ENCODE measurements at places on chromosomes 2 and 18.
A peak's percentile ranks its signal among the peaks of the same experiment; 100 is the strongest.

DNA sequence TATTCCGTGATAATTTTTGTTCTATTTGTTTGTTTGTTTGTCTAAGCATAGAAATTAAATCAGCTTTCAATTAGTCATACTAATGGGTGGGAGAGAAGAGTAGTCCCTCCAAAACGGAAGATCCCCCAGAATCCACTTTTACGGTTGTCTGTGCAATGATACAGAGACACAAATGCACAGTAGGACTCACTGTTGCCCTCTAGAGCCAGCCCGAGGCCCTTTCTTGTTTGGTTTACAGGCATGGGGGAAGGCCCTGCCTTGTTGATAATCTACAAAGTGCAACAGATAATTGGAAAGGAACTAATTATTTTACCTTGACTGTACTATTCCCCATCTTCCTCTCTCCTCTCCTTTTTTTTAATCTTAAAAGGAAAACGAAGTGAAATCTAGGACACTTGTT lies 121.1 kb downstream of the ACOXL start:
- peak; percentile 53 for DNase-seq

- DNase-seq, result no peak
These were observed 378.6 kb downstream of the DPP10 start for GRCh38 chr2:114821055-114821454.

- no peak for DNase-seq
These were observed 16.7 kb downstream of the ARHGEF4 start for GRCh38 chr2:130853391-130853790.

DNA sequence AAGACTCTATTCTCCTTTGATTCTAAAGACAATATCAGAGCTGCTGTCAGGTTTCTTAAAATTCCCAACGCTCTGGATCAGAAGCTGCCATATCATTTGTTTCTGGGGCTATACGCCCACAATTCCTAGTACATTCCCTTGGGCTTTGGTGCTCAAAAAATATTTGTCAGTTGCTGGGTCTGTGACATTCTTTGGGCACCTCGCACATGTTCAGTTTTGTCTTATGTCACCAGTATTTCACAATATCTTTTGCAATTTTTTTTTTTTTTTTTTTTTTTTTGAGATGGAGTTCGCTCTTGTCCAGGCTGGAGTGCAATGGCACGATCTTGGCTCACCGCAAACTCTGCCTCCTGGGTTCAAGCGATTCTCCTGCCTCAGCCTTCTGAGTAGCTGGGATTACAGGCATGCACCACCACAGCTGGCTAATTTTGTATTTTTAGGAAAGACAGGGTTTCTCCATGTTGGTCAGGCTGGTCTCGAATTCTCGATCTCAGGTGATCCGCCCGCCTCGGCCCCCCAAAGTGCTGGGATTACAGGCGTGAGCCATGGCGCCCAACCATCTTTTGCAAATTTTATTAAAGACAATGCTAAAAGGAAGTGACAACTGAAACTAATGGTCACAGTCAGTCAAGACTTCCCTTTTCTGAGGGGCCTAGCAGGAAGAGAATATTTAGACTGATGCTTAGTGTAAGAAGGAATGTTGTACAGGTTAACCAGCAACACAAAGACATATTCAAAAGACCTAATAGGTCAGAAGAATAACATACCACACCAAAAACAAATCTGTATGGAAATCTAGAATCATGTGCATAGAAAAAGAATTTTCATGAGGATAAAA lies 6.8 kb downstream of the ZNF397 start:
- DNase-seq, result no peak

GRCh38 chr2:120344976-120345581 lies 857 bp upstream of the INHBB start:
- DNase-seq, result no peak

DNA sequence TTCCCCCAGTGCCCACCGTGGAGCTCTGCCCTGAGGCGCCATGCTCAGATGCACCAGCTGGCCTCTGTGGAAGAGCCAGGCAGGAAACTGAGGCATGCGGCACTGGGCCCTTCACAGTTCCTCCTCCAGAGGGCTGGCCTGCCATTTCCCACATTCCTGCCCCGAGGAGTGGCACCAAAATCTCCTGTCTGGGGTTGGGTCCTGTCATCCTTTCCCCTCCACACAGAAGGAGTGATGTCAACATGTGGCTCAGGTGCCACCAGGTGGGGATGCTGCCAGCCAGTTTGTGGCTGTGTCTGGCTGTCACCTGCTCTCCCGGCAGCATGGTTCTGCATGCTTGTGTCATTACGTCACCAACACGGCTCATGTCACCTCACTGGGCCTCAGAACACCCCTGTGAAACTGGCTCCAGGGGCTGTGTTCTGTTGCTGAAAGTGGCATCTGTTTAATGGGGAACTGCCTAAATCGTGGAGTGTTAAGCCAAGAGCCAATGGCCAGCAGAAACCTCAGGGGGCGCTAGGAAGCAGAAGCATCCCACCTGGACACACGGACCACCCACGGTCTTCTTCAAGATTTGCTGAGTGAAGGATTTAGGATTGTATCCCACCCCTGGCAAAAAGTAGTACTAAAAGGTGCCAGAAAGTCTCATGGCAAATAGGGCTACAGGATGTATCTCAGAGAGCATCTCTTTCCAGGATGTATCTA lies 51.3 kb downstream of the ZAP70 start:
- no peak for DNase-seq

GRCh38 chr2:217465100-217465499 lies 537.7 kb downstream of the TNS1 start:
- DNase-seq, result no peak

DNA sequence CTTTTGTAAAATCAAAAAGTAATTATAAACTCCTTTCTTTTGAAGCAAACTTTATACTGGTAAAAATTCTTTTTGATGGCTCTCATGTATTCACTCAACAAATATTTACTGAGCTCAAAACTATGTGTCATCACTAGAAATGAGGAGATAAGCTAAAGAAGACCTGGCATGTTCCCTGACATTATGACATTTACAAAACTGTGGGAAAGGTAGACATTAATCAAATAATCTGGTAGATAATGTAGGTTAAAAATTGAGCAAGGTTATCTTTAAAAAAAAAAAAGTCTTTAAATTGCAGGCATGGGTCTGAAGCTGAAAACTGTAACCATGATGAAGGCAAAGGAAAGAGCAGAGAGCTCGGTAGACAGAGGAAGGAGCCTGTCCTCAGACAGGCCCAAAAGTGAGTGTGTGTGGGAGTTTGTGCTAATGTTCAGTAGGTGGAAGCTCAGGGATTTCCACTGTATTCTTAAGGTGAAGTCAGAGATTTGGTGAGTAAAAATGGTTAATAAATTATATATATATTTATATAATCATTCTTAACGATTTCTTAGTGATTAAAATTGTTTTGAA lies 612.9 kb downstream of the LRP1B start:
- DNase-seq, result no peak

DNA sequence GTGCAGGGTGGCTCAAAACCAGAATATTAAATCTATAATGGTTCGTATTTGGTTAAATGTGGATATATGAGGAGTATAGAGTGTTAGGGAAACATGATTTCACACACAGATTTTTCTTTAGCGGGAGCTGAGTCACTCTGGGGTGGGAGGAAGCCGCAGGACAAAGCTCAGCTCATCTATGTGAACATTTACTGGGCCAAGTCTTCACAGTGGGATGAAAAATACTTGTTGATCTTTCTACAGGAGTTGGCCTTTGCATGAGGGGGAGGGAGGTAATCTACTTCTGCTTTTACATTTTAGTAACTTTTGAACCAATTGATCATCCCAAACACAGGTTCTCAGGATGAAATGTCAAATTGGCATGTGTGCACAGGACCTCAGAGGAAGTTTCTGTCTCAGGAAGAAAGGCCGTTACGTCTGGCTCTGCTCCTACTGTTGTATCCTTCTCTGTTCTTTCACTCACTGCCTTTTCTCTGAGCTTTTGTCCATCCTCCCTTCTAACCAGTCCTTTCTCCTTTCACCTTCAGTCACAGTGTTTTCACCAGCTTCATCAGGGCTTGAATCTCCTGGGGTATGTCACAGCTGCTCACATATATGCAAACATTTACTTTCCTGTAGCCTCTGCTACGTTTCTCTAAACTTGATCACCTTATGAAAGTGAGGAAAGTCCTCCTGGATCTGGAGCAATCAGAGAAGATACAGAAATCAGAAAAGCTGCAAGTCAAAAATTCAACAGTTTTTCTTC lies 943.3 kb upstream of the FANCL start:
- no peak for DNase-seq

GRCh38 chr2:217756375-217757107 lies 246.3 kb downstream of the TNS1 start:
- DNase-seq, result peak; percentile 48

DNA sequence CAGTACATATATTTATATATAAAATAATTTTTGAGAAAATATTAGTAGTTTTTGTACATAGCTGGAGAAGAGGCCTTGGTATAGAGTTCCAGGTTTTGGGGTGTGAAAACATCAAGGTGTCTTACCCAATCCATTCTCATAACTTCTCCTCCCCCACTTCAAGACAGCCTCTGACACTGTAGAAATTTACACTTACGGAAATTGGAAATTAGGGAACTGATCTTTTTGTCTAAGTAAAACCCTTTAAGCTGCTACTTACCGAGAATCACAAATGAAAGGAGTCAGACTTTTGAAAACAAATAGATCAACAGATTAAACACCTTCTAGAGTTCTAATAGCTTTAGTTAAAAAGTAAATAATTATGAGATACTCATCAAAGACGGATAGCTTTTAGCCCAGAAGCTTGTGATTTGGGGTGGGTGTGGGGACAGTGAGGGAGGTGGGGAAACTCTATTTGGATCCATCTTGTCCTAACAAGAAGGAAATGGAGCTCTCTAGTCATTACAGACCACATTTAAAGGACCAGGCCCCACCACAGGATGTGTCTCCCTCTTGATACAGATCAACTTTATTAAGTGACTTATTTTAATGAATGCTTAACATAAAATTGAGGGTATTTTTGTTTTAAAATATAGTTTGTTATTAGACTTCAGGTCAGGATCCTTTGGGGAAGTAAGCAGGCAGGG lies 11.1 kb upstream of the FBXO11 start:
- no peak for DNase-seq

GRCh38 chr2:222795450-222796357 lies 65.1 kb upstream of the ACSL3 start:
- DNase-seq, result no peak

GRCh38 chr2:238291550-238292281 lies 3.3 kb upstream of the PER2 start:
- DNase-seq, result no peak

DNA sequence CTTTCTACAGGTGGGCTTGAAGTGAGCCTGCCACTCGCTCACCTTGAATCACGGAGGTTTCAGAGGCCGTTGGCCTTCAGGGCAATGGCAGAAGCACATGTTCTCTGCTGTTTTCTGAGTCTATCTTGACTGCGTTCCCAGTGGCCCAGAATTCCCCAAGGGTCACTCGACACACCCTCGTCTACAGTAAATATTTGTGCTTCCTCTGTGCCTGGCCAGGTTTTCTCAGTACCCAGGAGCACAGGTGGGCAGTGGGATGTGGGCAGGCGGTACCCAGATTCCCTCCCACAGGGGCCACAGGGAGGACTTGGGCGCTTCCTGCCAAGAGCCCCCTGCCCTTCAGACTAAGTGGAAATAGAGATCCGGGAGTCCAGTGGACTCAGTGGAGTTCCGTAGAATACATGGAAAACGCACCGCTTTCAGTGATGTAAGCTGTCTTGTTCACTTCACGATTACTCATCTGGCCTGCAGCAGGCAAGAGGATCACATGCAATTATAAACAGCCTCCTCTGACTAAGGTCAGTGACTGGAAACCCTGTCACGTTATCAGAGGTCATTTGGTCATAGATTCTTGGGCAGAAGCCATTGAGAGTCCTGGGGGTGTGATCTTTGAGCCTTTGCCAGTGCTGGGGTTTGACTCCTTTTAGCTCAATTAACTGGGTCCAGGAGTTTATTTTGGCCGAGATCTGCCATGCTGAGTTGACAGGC lies 179.8 kb downstream of the NEDD4L start:
- DNase-seq, result no peak

Data from CD4-positive, alpha-beta T cell treated with Interferon gamma for 1 hour (primary cell).